Suppressor macrophage treated with lipopolysaccharide for 4 hours (primary cell): ENCODE measurements at places on chromosomes 6 and 20.
A peak's percentile ranks its signal among the peaks of the same experiment; 100 is the strongest.

- no peak for DNase-seq
Observed at GRCh38 chr6:161654209-161654608, 380.3 kb upstream of the AGPAT4 start.

DNA sequence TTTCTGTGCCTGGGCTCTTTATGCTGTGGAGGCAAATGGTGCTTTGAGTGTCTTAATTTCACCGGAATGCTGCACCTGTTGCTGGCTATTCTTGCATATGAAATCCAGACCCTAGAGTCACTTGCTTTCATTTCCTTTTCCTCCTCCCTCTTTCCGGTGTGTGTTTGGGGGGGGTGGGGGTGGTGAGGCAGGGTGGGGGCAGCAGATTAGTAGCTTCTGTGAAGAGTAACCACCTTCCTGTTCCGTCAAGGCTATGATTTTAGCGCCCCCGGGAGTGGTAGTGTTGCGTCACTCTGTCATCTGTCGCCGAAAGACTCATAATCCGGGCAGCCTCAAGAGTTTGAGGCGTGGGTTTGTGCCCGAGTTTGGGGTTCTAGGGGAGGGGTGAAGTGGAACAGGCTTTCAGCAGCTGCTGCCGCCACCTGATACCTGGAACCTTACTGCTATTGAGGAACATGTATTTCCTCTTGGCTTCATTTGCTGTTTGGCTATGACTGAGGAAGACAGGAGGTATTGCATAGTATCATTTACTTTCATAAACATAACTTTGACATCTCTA is 49.1 kb downstream of the UTRN start:
- DNase-seq: peak; percentile 45

DNA sequence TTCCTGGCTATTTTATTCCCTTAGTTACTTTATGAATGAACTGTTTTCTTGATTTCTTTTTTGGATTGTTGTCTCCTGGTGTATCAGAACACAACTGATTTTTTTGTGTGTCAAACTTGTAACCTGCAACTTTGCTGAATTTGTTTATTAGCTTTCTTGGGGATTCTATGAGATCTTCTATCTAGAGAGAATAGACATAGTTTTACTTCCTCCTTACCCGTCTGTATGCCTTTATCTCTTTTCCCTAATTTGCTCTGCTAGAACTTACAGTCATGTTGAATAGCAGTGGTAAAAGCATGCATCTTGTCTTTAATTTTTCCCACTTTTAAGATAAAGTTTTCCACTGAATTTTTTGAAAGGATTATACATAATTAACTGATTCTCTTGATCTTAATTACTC is 13.2 kb downstream of the RNF146 start:
- DNase-seq: no peak

DNA sequence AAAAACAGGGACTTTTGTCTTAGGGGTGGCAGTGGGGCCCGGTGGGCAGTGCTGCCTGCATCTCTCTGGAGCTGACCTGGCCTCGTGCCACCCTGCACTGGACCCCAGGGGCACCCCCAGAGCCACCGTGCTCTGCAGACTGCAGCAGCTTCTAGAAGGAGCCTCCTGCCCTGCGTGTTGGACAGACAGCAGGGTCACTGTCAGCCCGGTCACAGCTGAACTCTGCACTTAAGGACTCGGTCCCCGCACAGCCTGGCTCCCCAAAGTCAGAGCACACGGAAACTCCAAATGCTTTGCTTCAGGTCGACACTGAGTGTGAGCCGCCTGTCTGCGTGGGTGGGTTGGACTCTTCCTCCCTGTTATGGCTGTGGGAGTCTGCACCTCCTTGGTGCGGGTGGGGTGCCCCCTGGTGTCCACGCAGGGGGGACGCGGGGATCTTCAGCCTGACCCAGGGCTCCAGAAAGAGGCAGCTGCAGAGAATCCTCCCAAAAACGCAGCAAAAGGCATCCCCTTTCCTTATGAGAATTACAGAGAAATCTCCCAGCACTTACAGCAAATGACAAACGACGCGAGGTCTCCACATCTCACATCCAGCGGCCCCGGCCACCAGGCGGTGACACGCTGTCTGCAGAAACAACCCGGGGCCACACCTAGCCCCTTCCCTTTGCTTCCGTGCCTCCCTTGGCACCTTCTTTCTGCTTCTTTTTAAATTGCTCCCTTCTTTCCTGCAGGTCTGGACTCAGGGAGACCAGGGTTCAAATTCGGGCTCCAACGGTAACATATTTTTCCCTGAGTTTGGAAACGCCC is 36.3 kb upstream of the DACT2 start:
- peak; percentile 5 for DNase-seq

DNA sequence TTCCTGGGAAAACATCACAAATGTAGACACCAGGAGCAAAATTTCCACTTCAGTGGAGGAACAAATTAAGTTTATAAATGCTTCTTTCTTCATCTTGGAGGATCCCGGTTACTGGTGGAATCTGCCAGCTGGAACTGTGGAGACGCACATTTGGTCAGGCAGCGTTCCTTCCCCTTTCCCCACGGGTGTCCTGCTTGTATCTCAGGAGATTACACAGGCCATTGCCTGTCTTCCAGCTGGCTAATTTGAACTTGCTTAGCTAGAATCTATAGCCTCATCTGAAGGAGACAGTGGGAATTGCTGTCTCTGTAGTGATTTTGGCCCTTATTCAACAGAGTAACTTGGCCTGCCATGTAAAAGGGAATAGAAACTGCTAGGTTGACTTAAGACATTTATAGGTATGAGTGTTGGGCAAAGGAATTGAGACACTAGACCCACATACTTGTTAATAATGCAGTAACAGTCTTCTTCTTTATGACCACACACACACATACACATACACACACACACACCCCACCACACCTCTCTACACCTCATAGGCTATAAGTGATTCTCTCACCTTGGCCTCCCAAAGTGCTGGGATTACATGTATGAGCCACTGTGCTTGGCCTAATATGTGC is 34.4 kb downstream of the TSBP1 start:
- DNase-seq: no peak

- DNase-seq: peak; percentile 29
Observed at GRCh38 chr6:25027221-25027916, 91.6 kb upstream of the RIPOR2 start.
